Islet precursor cell (in vitro differentiated cells): ENCODE measurements at places on chromosomes 11 and 22.

DNA sequence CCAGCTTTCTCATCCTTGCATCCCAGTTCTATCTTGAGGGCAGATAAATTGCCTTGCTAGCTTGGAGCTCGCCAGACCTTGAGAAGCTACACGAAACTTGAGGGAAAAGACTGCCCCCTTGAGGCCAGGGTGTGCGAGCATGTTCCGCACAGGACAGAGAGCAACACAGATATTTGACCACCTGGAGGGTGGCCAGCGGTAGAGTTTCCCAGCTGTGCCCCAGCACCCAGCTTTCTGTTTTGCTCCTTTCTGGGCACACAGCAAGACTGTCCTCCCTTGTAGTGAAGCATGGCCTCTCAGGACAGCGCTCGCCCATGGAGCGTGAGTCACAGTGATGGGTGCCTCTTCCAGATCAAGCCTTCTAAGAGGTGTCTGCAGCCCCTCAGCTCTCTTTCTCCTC is 23.5 kb downstream of the SPATA19 start:
- DNase-seq, result peak; percentile 89

GRCh38 chr11:74819400-74819799 is 70.8 kb downstream of the RNF169 start:
- DNase-seq, result no peak

GRCh38 chr11:99742501-99742900 is 721.8 kb downstream of the CNTN5 start:
- DNase-seq, result no peak

DNA sequence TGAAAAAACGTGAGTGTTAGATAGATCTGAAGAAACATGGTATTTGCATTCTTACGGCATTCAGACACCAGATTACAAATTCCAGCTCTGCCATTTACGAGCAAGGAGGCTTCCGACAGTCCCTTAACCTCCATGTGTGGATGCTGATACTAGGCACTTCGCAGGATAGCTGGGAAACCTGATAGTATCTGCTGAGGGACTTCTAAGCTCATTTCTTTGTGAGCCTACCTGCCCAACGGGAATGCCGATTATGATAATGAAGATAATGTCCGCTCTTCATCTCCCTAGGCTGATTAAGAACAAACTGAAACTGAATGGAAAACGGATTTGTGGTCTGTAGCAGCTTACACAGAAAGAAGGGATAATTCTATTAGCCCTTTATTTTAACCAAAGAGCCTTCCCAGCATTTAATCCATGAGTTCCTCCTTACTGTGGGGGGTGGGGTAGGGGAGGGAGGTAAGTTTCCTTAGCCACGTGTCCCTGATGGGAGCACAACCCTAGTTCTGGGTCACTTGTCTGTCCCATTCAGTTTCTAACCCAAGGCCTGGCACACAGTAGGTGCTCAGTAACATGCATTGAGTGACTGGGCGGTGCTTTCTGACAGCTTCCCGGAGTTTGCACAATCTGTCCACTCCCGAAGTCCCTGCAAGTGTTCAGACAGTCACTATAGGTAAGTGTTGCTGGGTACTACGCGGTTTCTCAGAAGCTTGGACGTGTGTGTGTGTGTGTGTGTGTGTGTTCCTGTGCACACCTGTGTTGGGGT is 39.2 kb downstream of the CD6 start:
- DNase-seq, result no peak

DNA sequence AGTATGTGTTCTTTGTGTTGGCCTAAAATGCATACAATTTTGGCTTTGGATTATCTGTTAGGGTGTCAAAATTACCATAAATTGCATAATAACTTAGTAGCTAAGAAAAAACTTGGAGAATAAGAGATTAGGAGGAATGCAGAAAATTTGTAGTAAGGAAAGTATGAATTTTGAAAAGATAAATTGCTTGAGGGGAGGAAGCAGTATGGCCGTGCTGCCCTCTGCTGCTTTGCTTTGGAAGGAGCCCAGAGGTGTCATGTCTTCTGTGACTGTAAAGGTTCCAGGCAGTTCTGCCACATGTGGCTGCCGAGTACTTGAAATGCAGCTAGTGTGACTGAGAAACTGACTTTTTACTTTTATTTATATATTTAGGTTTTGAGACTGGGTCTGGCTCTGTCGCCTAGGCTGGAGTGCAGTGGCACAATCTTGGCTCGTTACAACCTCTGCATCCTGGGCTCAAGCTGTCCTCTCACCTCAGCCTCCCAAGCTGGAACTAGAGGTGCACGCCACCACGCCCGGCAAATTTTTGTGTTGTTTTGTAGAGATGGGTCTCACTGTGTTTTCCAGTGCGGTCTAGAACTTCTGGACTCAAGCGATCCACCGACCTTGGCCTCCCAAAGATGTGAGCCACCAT is 1.8 kb downstream of the ADSL start:
- DNase-seq, result peak; percentile 64

DNA sequence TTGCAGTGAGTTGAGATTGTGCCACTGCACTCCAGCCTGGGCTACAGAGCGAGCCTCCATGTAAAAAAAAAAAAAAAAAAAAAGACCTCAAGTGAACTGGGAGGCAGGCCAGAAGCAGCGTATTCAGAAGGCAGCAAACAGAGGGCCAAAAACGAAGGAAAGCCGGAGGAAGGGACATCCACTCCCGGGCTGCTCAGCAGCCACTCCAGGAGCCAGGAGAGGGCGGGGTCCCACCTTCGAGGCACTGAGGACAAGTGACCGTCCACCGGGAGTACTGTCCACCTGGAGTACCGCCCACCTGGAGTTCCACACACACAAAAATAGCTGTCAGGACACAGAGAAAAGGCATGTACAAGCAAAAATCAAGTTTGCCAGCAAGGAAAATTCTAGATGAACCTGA is 5.5 kb downstream of the TOLLIP start:
- peak; percentile 40 for DNase-seq

DNA sequence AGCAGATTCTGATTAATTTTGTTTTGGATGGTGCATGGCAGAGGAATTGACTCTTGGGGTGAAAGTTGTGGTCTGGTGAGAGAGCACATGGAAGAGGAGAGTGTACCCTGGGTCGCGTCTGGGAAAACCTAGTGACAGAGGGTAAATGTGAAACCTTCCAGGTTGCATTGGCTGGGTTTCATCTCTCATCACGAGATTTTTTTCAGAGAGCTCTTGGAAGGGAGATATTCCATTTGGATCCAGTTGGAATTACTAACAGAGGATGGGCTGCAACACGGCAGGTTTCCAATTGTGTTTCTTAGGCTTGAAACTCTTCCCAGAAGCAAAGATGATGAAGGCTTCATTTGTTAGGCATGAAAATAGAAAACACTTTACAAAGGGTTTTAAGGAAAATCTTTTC is 109.7 kb upstream of the MTMR2 start:
- DNase-seq, result no peak

DNA sequence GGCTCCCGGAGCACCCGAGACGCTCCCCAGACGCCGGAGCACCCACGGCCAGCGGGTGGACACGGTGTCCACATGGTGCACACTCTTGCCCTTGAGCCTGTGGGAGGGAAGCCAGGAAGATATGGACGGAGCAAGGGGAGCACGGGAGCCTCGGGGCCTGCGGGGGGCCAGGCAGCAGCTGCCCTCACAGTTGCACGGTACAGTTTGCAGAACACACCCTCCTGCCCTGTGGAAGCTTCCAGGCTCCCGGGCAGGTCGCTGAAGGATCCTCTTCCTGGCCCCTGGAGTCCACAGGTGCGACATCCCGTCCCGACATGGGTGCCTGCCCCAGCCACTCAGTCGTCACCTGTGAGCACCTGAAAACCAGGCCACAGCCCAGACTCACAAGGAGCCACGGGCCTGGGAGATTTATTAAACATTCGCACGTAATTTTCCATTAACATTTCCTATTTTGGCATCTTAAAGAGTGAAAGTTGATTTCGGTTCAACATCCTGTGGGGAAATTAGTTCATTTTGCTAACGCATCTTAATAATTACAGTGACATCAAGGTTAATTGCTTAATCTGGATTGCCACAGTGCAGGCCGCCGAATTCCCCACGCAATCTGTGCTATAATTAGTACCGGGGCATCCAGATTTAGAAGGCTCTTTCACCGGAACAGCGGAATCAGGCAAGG is 253.3 kb downstream of the BRD1 start:
- DNase-seq, result peak; percentile 29

DNA sequence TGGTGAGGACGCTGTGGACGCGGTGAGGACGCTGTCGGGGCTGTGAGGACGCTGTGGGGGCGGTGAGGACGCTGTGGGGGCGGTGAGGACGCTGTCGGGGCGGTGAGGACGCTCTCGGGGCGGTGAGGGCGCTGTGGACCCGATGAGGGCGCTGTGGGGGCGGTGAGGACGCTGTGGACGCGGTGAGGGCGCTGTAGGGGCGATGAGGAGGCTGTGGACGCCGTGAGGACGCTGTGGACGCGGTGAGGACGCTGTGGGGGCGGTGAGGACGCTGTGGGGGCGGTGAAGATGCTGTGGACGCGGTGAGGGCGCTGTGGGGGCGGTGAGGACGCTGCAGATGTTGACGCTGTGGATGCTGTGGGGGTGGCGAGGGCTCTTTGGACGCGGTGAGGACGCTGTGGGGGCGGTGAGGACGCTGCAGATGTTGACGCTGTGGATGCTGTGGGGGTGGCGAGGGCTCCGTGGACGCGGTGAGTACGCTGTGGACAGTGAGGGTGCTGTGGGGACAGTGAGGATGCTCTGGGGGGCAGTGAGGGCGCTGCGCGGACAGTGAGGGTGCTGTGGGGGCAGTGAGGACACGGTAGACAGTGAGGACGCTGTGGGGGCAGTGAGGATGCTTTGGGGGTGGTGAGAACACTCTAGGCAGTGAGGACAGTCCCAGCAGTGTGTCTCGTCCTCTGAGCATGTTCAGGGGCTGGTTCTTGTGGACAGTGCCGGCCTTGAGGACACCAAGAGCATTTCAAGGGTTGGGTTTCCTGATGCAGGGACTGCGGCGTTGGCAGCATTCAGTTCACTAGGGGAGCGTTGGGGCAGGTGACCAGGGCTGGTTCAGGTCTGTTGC is 4.2 kb downstream of the GP1BB start:
- DNase-seq, result no peak

- DNase-seq, result peak; percentile 43
Measured at GRCh38 chr11:130209128-130209932, 49.7 kb downstream of the ST14 start.

- DNase-seq, result no peak
Measured at GRCh38 chr11:109964487-109964886, 128.7 kb upstream of the ZC3H12C start.

DNA sequence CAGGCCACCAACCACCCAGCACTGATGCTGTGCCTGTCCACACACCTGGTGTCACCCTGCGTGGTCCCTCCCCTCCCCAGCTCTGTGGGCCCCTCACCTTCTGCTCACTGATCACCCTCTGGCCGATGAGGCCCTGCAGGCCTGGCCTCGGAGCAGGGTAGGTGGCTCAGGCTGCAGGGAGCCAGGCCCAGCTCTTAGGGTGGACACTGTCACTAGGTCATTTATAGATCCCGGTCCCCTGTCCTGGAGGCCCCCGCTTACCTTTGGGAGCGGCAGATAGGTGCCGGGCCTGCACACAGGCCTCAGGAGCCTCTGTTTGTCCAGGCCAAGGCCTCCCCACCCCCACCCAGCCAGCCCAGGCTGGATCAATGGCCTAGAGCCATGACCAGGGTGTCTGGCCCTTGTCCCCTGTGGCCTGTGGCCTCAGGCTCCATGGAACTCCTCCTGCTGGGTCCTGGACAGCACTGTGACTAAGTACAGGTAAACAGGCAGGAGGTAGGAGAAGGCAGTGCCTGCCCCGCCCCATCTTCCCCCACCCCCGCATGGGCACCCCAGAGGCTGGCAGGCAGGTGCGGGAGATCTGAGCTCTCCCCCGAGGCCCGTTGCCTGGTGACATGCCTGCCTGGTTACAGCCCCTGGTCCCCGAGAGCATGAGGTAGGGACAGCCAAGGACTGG is at the start of gene TMPRSS6:
TSS of gene TMPRSS6 (minus strand) at position 472 of the 676 bp plus-strand sequence. CDS start 6,296 bp downstream, outside the sequence.
- peak; percentile 67 for DNase-seq

GRCh38 chr11:119318240-119319135 is 1.6 kb upstream of the MCAM start:
- DNase-seq, result peak; percentile 96

DNA sequence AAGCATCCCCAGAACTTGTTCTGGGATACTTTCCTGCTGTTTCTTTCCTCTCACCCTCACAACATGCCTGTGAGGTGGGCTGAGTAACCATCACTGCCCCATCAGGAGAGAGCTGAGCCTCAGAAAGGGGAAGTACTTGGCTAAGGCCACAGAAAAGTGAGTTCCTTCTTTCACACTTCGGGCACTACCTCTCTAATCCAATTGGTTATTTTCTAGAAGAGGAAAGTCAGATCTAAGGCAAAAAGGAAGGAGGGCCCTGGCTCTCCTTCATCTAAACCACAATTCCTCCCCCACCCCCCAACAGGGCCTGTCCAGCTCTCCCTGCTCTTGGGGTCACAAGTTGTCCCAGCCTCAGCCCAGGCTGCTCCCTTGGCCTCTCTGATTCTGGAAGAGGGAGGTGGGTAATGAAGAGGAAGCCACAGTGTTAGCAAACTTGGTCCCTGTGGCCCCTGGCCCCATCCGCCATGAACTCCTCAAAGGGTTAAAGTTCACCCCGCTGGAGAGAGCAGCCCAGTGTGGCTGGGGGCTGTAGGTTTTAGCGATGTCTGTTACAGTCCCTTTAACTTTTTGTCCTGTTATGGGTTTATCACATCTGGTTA is 34.0 kb downstream of the SLC22A12 start:
- no peak for DNase-seq

DNA sequence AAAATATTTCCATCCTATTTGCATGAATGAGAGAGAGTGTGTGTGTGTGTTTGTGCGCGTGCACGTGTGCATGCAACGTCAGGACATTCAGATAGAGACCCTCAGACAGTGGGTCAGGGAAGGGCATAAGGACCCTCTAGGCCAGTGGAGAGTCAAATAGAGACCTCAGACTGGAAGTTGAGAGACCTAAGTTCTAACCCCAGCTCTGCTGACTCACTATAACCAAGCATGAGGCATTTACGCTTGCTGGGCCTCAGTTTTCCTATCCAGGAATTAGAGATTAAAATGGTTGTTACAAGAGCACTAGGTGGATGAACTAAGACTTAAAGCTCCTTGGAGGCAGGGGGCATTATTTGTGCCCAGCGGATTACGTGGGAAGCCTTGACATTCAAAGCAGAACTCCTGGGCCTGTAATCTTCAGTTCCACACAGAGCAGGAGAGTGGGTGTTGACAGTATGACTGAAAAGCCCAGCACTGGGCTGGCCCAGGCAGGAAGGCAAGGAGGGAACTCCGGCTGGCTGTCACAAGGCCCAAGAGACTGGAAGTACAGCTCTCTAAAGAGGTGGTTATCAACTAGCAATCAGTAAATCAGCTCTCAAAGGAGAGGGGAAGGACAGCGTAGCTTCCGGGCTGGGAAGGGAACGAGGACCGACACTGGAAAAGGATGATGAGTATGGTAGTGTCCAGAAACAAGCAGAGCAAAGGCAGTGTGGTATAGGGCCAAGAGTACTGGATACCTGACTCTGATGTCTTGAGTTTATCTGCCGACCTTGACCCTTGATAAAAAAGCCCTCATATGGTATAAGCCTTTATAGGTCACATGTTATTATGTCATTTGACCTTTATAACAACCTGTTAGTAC is 9.2 kb downstream of the RHOG start:
- no peak for DNase-seq

DNA sequence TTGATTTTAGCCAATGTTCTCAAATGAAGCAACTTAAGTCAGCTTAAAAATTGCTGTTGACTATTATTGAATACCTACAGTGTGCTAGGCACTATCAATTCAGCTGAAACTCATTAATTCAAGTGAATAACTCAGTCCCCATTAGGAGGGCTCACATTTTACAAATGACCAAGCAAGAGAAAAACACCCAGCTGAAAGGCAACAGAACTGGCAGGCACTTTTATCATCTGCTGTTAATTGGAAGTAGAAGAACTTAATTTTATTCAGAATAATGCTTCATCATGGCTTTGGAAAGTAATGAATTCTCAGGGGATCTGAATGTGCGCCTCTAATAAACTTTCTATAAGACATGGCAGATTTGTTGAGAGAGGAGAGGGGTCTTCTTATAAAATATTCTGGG is 1066.9 kb downstream of the DLG2 start:
- DNase-seq, result no peak
